ENCODE measurements at places on chromosomes 3 and 15. TPM values are rescaled to one million over a fixed set of nuclear protein-coding genes. Genes with fewer than 3 reads are reported as not detected.

GRCh38 chr3:183800243-183800863 lies 25.0 kb downstream of the MAP6D1 start:
- no peak overlapping the region for H3K27ac ChIP-seq
- no peak overlapping the region for H3K4me3 ChIP-seq
- H3K27me3 ChIP-seq: no peaks in the 10 kb centered on the region
- no peaks in the 10 kb centered on the region for H3K4me1 ChIP-seq
- peaks cover 14% of the 10 kb centered on the region for H3K36me3 ChIP-seq
- DNase-seq: no peak

DNA sequence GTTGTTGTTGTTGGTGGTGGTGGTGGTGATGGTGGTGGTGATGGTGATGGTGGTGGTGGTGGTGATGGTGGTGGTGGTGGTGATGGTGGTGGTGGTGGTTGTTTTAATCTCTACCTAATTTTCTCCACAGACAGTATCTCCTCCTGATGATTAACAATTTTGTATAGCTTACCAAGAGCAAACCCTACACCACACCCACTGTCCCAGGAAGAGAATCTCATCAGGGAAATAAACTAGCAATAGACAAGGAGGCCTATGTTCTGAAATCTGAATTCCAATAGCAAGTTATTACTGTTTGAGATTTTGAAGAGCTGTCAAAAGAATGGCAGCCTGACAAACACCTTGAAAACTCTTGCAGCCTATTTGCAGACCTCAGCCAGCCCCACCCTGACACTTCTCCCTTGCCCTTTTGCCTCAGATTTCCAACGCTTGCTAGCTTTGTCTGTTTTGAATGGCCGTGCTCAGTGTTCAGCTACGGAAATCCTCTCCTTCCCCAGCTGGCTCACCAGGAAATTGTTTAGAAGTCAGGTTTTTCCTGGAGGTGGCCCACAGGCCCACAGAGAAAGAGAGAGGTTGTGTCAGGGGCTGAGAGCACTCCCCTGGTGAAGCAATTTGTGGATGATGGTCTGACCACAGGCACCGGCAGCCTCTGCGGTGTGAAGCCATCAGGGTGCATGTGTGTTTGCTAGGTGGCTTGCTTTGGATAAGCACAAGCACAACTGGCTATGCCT lies 101.6 kb downstream of the MAGI1 start:
- no peak overlapping the region for H3K27ac ChIP-seq
- H3K36me3 ChIP-seq: no peaks in the 10 kb centered on the region
- no peaks in the 10 kb centered on the region for H3K27me3 ChIP-seq

DNA sequence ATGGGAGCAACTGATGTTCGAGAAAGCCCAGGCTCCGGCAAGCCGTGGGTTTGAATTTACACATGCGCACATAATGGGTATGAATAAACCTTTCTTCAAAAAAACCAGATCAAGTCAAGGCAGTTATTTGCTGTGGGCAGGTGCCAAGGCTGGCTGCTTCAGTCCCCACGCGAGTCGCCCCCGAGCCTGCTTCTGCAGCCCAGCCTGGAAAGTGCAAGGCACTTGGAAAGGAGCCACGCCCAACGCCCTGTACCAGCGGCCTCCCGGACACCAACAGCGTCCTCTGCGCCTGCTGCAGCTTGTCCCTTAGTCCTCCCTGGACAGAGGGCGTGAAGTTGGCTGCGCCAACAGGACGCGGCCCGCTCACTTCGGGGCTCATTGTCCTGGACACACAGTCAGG lies 68.9 kb downstream of the KLF15 start:
- H3K27ac ChIP-seq: no peak overlapping the region
- no peaks in the 10 kb centered on the region for H3K36me3 ChIP-seq
- peaks cover 12% of the 10 kb centered on the region for H3K4me1 ChIP-seq
- no peak overlapping the region for H3K4me3 ChIP-seq
- H3K27me3 ChIP-seq: peaks cover 11% of the 10 kb centered on the region

DNA sequence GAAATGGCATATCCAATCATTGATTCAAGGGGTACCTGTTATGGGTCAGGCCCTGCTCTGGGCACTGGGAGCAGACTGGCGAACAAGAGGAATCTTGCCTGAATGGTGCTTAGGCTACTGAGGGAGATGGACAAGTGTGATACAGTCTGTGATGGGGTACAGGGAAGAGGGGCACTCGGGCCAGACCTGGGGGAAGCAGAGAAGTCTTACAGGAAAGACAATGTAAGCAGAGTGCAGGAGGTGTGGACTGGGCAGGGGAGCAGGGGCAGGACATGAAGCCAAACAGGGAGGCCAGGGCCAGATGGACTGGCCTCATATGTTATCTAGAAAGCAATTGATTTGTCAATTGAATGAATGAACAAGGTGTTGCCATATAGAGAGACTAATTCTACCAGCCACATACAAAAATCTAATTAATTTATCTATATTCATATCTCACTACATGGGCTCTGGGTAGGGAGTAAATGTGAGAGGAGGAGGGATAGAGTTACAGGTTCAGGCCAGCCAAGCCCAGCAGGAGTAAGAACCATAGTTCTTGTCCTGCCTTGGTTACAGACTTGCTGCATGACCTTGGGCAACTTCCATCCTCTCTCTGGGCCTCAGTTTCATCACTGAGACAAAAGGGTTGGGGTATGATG lies 3.6 kb upstream of the IGDCC4 start:
- H3K36me3 ChIP-seq: no peaks in the 10 kb centered on the region
- DNase-seq: no peak
- no peak overlapping the region for H3K27ac ChIP-seq
- H3K4me1 ChIP-seq: peaks cover 9% of the 10 kb centered on the region
- H3K4me3 ChIP-seq: no peak overlapping the region

- no peak overlapping the region for H3K27ac ChIP-seq
- DNase-seq: no peak
- no peaks in the 10 kb centered on the region for H3K36me3 ChIP-seq
- no peaks in the 10 kb centered on the region for H3K4me1 ChIP-seq
- no peak overlapping the region for H3K4me3 ChIP-seq
Observed at GRCh38 chr3:36597422-36597821, 166.9 kb downstream of the DCLK3 start.

DNA sequence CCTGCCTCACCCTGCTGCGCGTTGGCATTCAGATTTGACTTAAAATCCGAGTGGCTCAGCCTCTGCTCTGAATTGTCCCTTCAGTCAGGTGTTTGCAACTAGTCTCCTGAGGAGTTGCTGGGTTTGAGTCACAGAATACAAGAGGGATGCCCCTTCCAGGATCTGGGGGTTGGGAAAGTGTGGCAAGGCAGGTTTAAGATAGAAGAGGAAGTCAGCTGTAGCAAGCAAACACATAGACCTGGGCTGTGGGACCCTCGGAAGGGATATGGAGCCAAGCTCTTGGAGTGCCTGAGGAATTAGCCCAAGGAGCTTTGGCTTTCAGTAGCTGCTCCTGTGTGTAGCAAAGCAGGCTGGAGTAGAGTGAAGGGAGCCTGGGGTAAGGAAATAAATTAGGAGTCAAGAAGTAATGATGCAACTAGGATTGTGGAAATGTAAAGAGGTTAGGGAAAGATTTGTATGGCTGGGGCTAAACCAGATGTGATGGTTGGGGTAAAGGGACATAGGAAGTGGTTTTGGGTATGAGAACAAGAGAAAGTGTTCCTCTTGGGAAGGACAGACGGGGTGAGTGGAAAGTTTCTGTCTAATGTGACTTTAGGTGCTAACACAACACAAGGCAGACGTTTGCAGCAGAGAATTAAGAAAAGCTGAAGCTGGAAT lies 41.2 kb downstream of the RAB7A start:
- no peaks in the 10 kb centered on the region for H3K27me3 ChIP-seq
- H3K4me1 ChIP-seq: peaks cover 13% of the 10 kb centered on the region
- H3K27ac ChIP-seq: no peak overlapping the region
- DNase-seq: no peak
- no peaks in the 10 kb centered on the region for H3K36me3 ChIP-seq
- H3K4me3 ChIP-seq: no peak overlapping the region

- no peaks in the 10 kb centered on the region for H3K36me3 ChIP-seq
- H3K4me3 ChIP-seq: no peak overlapping the region
- no peak for DNase-seq
- no peaks in the 10 kb centered on the region for H3K27me3 ChIP-seq
- no peak overlapping the region for H3K27ac ChIP-seq
Observed at GRCh38 chr15:100020189-100020588, 287.0 kb upstream of the LYSMD4 start.

- DNase-seq: no peak
- no peak overlapping the region for H3K27ac ChIP-seq
- no peak overlapping the region for H3K4me3 ChIP-seq
Observed at GRCh38 chr3:65412588-65412987, 626.1 kb downstream of the MAGI1 start.

- H3K4me1 ChIP-seq: no peaks in the 10 kb centered on the region
- H3K27me3 ChIP-seq: 0 out of 2 replicates have a peak, but pooled peaks cover 2% of the 10 kb centered on the region
- no peak overlapping the region for H3K27ac ChIP-seq
- H3K4me3 ChIP-seq: no peak overlapping the region
Observed at GRCh38 chr3:151107177-151107576, 21.7 kb downstream of the MED12L start.

GRCh38 chr15:70269991-70270751 lies 172.5 kb upstream of the TLE3 start:
- H3K4me3 ChIP-seq: no peak overlapping the region
- H3K27ac ChIP-seq: peak overlapping the region; percentile 2
- H3K36me3 ChIP-seq: no peaks in the 10 kb centered on the region
- DNase-seq: no peak
- H3K27me3 ChIP-seq: no peaks in the 10 kb centered on the region

DNA sequence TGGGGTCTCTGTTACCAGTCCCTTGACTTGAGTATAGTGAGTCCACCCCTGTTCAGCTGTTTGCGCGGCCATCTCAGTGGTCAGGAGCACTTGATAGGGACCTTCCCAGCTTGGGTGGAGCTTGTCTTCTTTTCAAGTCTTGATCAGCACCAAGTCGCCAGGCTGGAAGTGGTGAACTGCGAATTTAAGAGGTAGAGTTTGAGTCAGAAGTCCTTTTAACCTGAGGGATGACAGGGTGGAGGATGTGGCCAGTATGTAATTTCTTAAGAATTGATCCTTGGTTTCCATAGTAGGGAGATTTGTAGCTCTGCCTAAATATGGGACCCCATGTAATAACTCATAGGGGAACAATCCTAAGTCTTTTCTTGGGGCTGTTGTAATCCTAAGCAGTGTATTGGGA lies 86.3 kb upstream of the XCR1 start:
- H3K36me3 ChIP-seq: no peaks in the 10 kb centered on the region
- H3K27me3 ChIP-seq: no peaks in the 10 kb centered on the region
- H3K4me3 ChIP-seq: no peak overlapping the region
- H3K27ac ChIP-seq: no peak overlapping the region
- DNase-seq: no peak

Gene GPR62
- not detected for total RNA-seq

Gene AQR
- 41.4 TPM for total RNA-seq

Gene GABRR3
- total RNA-seq: not detected
